ENCODE measurements at places on chromosomes 3 and 15.

GRCh38 chr3:44762170-44762677 lies 630 bp downstream of the KIF15 start:
- DNase-seq: no peak

DNA sequence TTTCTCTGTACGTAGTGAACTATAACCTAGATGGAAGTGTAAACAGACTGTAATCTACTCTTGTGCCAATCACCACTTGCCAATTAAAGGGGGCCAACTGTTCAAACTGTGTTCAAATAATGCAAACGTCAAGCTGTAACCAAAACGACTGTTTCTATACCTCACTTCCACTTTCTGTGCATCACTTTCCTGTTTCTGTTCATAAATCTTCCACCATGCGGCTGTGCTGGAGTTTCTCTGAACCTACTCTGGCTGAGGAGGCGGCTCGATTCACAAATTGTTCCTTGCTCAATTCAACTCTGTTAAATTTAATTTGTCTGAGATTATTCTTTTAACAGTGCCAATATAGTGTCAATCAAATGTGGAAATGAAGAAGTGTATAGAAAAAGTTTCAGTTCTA lies 206.7 kb upstream of the TBC1D5 start:
- DNase-seq: no peak

GRCh38 chr3:127441764-127442163 lies 148.8 kb downstream of the TPRA1 start:
- DNase-seq: no peak

- no peak for DNase-seq
Observed at GRCh38 chr3:157074490-157074889, 85.5 kb downstream of the CCNL1 start.

GRCh38 chr3:194885766-194886165 lies 200.1 kb downstream of the FAM43A start:
- DNase-seq: no peak

All from PC-3 (cell line).